ENCODE measurements at places on chromosomes 4 and X. TPM values are rescaled to one million over a fixed set of nuclear protein-coding genes. Genes with fewer than 3 reads are reported as not detected.

GRCh38 chr4:48237996-48238645, 31.5 kb downstream of the TEC start:
- no peak for DNase-seq

GRCh38 chr4:866761-867390, 40.9 kb upstream of the CPLX1 start:
- DNase-seq: peak; percentile 48

DNA sequence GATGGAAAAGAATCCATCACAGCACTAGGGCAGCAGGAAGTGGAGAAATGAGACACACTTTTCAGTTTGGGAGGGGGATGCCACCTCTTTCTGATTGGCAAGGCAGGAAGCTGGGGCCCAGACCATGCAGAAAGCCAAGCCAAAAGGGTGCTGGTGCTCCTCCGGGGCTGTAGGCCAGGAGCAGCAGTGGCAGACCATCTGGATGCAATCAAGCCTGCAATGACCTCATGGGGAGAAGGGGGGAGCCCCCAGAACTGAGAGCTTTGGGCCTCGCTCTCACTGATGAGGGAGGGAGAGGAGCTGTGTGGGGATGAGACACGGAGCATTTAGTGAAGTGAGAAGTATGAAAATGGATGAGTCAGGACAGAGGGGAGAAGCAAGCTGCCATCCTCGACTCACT, 141.3 kb upstream of the NALF2 start:
- no peak for DNase-seq

DNA sequence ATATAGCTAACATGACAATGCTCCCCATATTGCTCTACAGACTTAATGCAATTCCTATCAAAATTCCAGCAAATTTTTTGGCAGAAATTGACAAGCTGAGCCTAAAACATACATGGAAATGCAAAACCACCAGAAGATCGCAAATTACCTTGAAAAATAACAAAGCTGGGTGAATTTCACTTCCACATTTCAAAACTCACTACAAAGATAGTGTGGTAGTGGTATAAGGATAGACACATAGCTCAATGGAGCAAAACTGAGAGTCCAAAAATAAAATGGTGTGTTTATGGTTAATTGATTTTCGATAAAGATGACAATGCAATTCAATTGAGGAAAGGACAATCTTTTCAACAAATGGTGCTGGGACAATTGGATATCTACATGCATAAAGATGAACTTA, 65.8 kb downstream of the SLC9A7 start:
- DNase-seq: no peak

- no peak for DNase-seq
Observed at GRCh38 chr4:17280261-17281018, 231.4 kb downstream of the QDPR start.

- DNase-seq: no peak
Observed at GRCh38 chrX:17642891-17643290, 94.4 kb upstream of the SCML1 start.

- no peak for DNase-seq
Observed at GRCh38 chr4:41832961-41833360, 84.4 kb upstream of the PHOX2B start.

GRCh38 chr4:128979934-128980333, 113.4 kb downstream of the SCLT1 start:
- DNase-seq: no peak

DNA sequence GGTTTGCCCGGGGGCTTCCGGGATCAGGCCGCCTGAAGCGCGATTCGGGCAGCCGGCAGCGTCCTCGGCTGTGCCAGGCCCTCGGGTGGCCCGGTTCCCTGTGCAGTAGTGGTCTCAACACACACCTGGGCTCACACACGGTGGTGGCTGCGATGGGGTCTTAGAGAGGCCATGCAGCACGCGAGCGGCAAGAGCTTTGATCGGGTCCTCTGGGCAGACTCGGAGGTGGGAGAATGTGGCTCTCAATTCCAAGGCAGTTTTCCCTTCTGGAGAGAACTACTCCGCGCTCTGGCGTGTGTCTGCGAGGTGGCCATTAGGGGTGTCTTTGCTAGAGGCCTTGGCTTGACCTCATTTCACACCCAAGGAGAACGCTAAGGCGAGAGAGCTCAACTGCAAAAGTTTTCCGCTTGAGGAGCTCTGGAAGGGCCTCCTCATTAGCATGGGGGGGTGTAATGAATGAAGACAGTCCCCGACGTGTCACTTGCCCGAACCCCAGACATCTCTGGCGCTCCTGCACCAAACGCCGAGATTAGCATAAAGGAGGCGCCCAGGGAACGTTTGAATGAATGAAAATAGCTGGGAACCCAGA, 771 bp upstream of the RBPJ start:
- no peak for DNase-seq

Gene SSX4
- total RNA-seq: not detected

Gene GPRASP3
- total RNA-seq: 1.1 TPM
